ENCODE measurements at places on chromosomes 2 and 18.

- no peak for DNase-seq
Observed at GRCh38 chr2:1622521-1623200, 121.7 kb downstream of the PXDN start.

DNA sequence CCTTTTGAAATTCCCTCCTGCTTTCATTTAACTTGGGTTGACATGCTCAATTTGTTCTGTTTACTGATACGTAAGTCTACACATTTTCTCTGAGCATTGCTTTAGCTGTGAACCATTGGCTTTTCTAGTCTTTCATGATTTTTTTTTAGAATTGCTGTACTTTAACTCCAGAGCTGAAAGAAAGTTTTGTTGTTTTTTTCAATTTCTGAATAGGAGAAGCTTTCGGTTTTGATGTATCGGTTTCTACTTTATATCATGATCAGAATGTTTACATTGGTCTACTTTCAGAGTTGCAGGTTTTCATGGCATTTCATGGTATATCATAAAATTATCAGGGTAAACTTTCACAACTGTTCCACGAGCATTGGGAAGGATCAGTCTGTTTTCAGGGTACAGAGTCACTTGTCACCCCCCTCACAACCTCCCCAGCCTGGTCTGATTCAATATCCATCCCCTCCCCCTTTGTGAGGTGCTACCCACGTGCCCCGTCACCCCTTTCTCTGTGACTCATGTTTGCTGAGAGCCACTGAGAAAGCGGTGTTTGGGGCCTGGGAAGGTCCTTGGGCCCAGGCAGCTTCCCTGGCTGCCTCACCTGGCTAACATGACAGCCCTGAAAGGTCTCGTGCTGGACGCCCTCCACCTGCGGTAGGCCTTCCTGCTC is 7.0 kb downstream of the ASTL start:
- no peak for DNase-seq

- DNase-seq, result no peak
Observed at GRCh38 chr2:29105375-29105774, 9.8 kb upstream of the CLIP4 start.

GRCh38 chr2:149213764-149214493 is 116.5 kb upstream of the LYPD6 start:
- DNase-seq, result no peak

GRCh38 chr2:237592425-237592980 is 2.0 kb upstream of the RAB17 start:
- no peak for DNase-seq

- DNase-seq, result no peak
Observed at GRCh38 chr2:128420131-128420530, 101.5 kb upstream of the HS6ST1 start.

GRCh38 chr2:1521191-1521877 is 108.1 kb downstream of the TPO start:
- no peak for DNase-seq

DNA sequence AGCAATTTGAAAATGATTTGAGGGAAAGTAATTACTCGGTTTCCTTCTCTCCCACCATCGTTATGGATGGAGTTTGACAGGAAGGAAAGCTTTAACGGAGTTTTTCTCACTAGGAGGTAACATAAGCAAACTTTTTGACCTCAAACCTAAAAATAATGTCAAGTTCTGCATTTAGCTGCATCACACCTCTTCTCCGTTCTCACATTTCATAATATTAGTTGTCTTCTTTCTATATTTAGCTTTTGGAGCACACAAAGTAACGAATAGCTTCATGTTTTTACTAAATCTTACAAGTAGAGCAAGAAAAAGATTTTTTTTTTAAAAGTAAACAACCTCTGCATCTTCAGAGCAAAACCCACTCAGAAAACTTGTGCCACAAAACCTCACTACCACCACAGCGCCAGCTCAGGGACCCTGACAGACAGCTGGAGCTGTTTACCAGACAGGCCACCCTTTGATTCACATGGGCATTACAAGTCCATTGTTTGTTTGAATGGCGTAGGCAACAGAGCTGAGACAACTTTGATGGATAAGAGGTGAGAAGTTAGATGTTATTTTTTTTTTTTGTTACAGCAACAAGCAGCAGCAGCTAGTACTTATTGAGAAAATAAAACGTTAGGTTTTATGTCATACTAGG is 21.9 kb upstream of the ICOS start:
- DNase-seq, result no peak

DNA sequence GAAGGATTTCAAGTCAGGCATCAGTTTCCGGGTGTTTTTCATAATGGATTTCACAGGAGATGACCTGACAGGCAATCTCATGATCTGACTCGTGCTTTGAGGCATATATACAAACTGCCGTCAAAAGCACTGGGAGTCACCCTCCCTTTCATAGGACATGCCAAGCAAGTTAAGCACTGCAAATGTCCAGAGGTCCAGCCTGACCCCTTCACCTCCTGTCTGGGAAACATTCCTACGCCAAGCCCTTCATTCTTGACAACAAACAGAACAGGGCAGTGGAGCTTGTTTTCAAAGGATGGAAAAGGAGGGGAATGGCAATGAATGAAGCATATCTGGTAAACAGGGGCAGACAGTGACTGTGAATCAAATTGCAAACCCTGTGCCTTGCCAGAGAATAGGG is 963.6 kb downstream of the BCL11A start:
- no peak for DNase-seq

DNA sequence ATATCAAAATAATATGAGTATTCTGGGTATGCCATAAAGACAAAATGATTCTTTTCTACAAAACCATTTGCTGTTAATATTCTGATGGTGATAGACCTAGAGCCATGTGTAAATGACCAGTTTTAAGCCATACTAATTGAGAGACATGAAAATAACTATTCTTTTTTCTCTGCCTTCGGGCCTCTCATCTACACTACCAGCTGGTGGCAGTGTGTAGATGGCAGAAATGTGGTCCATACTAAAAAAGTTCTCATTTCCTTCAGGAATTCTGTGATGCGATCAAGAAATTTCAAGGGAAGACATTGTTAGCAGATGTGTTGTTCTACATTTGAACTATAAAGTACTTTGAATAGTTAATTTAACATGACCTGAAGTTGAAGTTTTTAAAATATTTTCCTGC is 485.2 kb downstream of the TRIB2 start:
- DNase-seq, result no peak

- DNase-seq, result no peak
Observed at GRCh38 chr18:60508108-60508507, 135.5 kb upstream of the MC4R start.

GRCh38 chr18:63848159-63848558 is 39.3 kb upstream of the SERPINB2 start:
- no peak for DNase-seq

DNA sequence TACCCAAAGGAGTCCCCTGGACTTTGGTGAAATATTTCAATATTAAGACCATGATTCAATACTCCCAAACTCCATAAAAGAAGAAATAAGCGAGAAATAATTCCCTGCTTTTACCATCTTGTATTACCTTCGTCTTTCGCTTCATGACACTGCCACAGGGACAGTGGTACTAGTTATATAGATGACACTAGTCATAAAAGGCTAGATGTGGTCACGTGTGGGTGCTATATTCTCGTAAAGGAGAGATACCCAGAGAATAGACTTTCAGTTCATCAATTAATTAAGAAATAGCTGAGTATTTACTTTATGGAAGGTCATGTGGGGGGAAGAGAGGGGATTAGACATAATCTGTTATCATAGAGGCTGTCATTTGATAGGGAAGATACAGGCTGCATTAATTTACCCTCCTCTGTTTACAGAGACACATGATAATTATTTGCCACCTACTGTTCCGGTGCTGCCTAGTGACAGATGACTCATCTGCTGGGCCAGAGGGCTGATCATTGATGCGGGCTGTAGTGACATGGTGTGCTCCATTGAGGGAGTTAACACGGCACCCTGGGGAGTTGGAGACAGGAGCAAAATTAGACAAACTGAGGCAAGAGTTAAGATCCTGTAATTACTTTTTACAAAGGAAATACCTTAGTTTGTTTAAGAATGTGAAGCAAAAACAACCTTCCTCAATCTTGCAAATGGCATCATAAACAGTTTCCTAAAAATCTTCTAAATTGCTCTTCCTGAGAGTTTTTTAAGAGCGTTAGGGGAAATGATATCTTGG is 78.2 kb upstream of the ITGB6 start:
- DNase-seq, result no peak

GRCh38 chr2:186972281-186972970 is 123.5 kb upstream of the ZSWIM2 start:
- no peak for DNase-seq

- DNase-seq, result no peak
Observed at GRCh38 chr2:157727693-157728092, 99.0 kb upstream of the ACVR1C start.

- no peak for DNase-seq
Observed at GRCh38 chr2:26333293-26333692, 12.7 kb upstream of the SELENOI start.

- DNase-seq, result no peak
Observed at GRCh38 chr2:20049637-20050036, 1.8 kb downstream of the LAPTM4A start.

- DNase-seq, result no peak
Observed at GRCh38 chr2:195538937-195539336, 118.1 kb upstream of the SLC39A10 start.

DNA sequence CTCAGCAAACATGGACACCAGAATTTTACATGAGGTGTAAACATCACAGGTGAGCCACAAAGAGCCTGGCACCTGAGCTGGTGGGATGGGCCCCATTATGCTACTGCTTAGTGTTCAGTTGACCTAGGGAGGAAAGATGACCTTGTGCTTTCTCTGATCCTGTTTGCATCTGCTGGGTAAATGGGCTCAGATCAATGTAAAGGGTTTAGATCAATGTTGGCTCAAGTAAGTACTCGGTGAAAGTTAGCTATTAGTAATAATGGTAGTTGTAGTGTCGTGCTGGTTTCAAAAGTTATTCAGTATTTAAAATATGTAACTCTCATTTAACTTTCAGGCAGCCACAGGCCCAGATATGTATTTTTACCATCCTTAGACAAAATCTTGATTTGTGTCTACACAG is 19.8 kb downstream of the ABHD3 start:
- no peak for DNase-seq

DNA sequence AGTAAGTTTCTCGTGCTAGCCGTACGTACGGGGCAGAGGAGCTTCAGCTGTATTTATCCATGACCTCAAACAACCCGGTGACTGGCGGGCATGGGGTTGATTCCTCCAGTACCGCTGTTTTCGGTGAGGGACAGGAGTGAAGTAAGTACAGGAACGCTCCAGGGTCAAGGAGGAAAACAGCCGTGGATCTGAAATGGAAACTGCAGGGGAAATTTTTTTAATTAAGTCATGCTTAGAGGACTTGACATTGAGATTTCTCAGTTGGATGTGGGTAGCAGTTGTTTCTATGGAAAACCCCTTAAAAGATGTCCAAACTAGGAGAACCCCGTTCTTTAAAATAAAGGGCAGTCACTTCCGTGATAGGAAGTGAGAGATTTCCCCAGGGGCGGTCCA is 1.2 kb downstream of the RAB12 start:
- DNase-seq, result no peak

DNA sequence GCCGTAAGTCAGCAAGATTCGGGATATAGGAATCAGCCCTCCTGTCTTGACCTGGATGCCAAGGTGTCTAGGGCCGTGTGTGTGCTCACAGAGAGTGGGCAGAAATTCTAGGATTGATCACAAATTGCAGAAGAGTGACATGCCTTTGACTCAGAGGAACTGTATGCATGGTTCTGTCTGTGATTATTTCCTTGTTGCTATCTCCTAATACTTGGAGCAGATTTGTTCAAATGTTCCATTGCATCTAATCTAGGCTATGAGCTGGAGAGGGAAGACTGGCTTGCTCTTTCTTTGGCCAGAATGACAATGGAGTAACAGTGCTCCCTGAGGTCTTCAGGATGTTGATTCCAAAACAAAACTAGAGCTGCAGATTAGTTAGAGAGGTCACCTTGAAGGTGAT is 115.0 kb downstream of the EN1 start:
- DNase-seq, result no peak

DNA sequence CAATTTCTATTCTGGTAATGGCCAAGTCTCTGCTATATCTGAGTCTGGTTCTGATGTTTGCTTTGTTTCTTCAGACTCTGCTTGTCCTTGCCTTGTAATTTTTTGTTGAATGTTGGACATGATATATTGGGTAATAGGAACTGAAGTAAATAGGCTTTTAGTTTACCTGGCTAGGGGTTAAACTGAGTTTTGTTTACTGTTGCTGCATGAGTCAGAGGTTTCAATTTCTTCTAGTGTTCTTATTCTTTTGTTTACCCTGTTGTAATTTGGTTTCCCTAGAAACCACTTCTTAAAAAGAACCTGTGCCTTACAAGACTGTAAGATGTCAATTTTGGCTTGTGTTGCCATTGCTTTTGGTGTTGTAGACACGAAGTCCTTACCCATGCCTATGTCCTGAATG is 285.0 kb upstream of the KCNH7 start:
- DNase-seq, result no peak

GRCh38 chr2:84757648-84758047 is 123.2 kb downstream of the TRABD2A start:
- no peak for DNase-seq

DNA sequence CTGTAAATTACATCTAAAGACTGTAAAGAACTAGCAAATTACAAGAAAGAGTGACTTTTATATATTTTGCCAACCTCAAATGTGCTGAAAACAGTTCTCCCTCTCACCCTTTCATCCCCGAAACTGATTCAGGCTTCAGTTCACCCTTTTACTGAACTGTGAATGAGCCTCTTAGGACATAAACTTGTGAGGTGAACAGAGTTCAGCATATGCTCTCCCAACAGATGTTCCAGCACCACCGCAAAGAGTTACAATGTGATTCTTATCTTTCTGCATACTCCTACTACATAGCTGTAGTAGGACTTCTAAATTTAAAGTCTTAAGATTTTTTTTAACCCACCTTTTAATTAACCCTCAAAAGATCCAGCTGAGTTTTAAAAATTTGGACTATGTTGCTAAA is 1.2 kb upstream of the ZCCHC2 start:
- no peak for DNase-seq

GRCh38 chr2:135164431-135164830 is 112.3 kb downstream of the RAB3GAP1 start:
- DNase-seq, result no peak

- DNase-seq, result no peak
Observed at GRCh38 chr2:217045700-217046475, 186.0 kb upstream of the TNP1 start.

DNA sequence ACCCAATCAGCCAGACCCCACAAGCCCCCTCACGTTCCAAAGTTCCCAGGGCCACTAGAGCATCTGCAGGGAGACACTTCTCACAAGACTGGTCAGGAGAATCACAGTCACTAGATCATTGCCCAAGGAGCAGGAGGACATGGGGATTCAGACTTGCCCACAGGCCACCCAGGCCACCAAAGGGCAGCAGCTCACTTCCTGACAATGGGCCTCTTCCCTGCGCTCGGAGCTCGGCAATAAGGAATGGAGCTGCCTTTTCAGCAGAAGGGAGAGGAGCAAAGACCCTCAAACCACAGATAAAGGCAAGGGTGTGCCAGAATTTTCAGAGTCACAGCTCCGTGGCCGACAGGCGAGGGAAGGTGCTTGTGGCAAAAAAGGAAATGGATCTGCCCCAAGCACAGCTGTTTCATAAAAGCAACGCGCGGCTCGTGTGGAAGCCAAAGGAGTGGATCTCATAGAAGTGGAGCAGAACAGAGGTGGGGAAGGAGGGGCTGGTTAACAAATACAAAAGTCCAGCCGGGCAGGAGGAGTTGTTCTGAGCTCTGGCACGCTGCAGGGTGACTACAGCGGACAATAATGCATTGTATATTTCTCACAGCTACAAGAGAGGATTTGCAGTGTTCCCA is 72.1 kb downstream of the EDAR start:
- DNase-seq, result no peak

GRCh38 chr18:2894131-2894840 is 47.5 kb downstream of the EMILIN2 start:
- peak; percentile 80 for DNase-seq

- DNase-seq, result no peak
Observed at GRCh38 chr2:216735086-216735485, 39.7 kb upstream of the IGFBP5 start.

All from K562 (cell line).